GM18507 (cell line): ENCODE measurements at places on chromosomes 12 and 14.

DNA sequence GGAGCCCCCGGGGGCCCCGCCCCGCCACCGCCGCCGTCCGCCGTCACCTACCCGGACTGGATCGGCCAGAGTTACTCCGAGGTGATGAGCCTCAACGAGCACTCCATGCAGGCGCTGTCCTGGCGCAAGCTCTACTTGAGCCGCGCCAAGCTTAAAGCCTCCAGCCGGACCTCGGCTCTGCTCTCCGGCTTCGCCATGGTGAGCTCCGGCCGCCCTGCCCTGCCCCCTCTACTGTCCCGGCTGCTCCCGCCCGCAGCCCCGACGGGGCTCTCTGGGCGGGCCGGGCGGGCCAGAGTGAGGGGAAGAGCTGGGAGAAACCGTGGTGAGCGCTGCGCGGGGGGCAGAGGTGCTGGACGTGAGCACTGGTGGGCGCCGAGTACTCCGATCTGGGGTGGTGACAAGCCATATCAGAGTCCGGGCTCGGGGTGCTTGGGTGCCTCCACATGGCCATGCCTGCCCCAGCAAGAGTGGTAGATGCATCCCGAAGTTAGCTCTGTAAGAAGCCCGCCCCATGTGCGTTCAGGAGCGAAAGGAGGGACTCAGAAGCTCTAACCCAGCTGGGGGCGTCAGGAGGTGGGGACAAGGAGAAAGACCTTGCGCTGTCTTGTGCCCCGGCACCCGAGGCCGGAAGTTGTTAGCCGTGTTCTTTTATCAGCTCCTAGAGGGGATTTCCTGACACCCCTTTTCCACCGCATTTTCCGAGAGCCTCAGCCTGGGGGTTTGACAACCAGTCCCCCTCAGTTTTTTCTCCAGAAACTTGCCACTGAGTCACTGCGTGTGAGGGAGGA is 717 bp downstream of the ORAI1 start:
- DNase-seq = no peak

GRCh38 chr12:47105914-47106674 is 26.3 kb upstream of the AMIGO2 start:
- DNase-seq = no peak

- no peak for DNase-seq
Observed at GRCh38 chr12:67431411-67432020, 162.4 kb downstream of the CAND1 start.

DNA sequence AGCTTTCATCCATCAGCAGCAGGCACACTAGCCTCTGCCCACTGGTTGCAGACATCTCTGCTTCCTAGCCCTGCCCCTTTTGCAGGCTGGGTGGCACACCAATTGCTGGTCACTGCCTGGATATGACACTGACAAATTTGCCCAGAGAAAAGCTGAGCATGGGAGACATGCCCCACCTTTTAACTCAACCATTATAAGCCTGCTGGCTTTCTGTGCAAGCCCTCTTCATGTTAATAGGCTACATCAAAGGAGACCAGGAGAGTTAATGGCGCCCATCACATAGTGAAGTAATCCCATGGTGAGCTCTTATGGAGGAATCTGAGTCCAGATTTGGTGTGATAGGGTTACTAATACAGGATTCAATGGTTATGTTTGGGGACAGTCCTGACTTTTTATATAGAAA is 139.2 kb downstream of the KICS2 start:
- DNase-seq = no peak

- DNase-seq = no peak
Observed at GRCh38 chr14:75230140-75230792, 48.4 kb upstream of the FOS start.

- DNase-seq = no peak
Observed at GRCh38 chr12:113059071-113059595, 2.6 kb downstream of the DTX1 start.

- DNase-seq = no peak
Observed at GRCh38 chr12:79058342-79058741, 193.8 kb downstream of the SYT1 start.

GRCh38 chr14:22797017-22797917 is 18.0 kb downstream of the SLC7A7 start:
- DNase-seq = no peak

DNA sequence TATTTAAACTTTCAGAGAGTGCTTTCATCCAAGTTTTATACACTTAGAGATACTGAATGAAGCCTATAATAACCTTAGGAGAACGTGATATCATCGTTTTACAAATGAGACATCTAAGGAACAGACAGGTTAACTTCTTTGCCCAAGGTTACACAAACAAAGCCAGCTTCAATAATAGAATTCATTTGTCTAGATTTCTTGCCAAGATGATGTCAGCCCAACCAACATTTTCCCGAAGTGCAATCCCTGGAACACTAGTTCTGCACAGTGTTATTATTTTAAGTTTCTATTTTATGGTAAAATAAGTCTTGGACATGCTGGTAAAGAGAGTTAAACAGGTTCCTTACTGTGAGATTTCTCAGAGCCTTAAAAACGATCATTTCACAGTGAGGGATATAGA is 174.6 kb downstream of the SLC25A21 start:
- DNase-seq = no peak

GRCh38 chr12:85445060-85445938 is 165.3 kb downstream of the ALX1 start:
- DNase-seq = no peak

- no peak for DNase-seq
Observed at GRCh38 chr12:15356951-15357364, 34.6 kb downstream of the PTPRO start.

DNA sequence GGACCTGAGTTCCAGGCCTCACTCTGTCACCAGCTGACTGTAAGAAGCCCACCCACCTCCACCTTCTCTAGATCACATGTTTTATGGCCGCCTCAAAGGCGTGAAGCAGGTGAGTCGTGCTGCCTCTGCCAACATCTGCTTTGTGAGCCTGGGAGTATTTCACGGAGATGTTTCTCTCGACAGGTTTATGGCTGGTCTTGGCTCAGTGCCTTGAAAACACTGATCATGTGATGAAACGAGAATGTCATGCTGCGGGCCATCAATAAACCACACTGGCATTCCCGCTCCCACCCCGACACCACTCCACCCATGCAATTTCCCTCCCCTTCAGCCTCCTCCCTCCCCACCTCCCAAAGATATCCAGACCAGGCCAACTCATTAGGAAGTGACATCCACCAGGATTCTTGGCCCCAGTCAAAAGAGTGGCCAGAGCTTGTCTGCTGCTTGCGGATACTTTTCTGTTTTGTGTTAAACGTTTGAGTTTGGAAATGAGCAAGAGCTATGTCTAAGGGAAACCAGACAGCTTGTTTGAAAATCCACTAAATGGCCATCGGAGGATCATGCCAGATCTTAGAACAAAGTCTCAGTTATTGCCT is 53.8 kb upstream of the NTF3 start:
- DNase-seq = no peak

- DNase-seq = no peak
Observed at GRCh38 chr12:29510591-29511185, 13.2 kb upstream of the OVCH1 start.

GRCh38 chr14:52279408-52279807 is 11.9 kb downstream of the PTGDR start:
- no peak for DNase-seq

DNA sequence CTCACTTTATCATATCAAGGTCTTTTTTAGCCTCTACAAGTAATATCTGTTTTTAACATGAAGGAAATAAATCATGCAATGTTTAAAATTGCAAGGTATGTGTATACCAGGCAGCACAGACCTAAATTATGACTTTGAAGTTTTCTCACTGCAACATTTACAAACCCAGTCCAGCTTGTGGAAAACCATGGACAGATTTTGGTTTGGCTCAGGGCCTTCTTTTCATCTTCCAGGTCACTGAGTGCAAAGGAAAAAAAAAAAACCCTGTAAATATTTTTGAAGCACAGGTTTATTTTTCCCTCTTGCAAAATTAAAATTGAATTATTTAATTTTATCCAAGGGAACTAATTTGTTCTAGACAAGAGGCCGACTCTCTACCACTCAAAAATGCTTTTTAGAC is 13.8 kb downstream of the MGP start:
- no peak for DNase-seq

DNA sequence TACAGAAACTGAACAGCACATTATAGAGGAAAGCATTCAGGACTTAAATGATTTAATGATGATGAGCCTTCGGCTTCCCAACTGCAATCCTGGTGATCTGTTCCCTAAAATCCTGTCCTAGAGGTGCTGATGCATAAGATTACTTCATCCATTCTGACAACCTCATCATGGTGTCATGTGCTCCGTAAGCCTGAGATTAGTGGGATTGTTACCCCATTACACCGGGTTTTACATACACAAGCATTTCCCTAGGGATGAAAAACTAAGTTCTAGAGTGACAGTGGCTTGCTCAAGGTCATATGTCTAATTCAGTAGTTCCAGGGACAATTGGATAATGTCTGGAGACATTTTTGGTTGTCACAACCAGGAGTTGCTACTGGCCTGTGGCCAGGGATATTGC is 2.5 kb upstream of the RNASE13 start:
- DNase-seq = no peak

DNA sequence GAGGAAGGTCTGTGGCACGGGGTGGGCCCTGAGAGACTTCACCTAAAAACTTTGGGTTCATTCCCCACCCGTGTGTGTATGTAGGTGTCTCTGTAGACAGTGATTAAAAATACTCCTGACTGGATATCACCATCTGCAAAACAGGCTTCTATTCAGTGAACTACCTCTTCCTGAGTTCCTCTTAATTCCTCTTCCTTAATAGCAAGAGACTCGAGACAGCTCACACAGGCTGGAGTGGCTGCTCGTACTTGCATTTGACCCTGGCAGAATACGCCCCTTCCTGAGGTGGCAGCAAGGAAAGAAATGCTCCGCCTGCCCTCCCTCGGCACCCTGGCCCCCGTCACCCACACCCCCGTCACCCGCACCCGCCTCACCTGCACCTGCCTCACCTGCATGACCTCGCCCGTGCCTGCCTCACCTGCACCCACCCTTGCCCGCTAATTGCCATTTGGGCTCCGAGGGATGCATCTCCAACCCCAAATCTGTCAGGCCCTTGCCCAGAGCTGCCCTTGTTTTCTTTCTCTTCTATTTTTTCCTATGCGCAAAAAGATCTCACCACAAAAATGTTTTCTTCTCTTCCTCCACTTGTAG is 90.0 kb downstream of the FBXL14 start:
- DNase-seq = no peak

- no peak for DNase-seq
Observed at GRCh38 chr14:72560331-72560730, 333.6 kb downstream of the DPF3 start.

GRCh38 chr12:56255671-56256070 is 2.5 kb downstream of the ANKRD52 start:
- no peak for DNase-seq

- DNase-seq = no peak
Observed at GRCh38 chr14:67413806-67414769, 2.1 kb upstream of the PLEK2 start.

GRCh38 chr12:111420494-111420893 is 14.8 kb downstream of the SH2B3 start:
- DNase-seq = no peak

GRCh38 chr12:113295886-113296556 is 38.9 kb downstream of the SLC8B1 start:
- DNase-seq = no peak

DNA sequence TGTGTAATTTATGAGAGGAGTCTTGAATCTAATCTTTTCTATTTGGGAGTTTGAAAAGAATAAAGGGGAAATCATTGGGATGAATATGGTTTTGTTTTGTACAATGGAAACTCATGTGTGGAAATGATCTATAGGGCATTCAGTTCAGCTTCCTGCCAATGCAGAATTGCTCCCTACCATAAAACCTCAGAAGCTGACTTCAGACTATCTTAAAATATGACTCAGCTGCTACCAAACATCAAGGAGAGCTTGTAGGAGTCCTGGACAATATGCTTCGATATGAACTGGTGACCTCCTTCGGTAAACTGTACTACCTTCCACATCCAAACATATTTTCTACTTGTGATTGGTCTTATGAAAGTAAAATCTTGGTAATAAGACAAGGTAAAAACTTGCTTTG is 160.6 kb downstream of the CAPZA3 start:
- DNase-seq = no peak

DNA sequence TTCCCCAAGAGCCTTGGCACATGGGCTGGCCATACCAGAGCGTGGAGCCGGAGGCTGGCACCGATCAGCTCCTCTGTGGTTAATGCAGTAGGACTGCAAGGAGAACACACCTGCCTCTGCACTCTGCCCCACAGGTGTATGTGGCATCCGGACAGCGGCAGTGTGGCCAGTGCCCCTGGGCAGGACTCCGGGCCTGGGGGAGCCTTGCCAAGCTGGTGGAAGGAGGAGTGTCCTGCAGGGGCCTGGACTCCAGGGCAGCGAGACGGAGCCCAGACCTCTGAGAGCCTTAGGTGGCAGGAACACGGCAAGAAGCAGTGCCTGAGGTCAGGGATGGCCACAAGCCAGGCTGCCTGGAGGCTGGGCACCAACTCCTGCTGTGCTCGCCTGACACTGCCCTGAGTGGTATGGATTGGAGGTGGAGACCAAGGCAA is 5.3 kb upstream of the BEGAIN start:
- no peak for DNase-seq

DNA sequence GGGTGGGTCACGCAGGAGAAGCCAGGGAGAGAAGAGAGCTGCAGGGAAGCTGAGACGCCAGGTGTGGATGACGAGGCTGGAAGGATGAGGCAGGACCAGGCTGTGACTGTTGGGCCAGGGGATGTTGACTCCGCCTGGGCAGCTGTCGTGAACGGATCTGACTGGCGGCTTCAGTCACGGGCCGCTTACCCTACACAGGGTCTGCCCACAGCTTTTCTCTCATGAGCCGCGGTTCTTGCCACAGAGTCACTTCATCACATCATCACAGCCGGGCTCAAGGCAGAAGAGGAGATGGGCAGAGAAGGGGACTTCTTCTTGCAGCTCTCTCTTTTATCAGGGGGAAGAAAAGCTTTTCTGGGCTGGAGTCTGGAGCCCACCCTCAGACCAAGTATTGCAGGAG is 7.7 kb downstream of the CLBA1 start:
- DNase-seq = no peak

DNA sequence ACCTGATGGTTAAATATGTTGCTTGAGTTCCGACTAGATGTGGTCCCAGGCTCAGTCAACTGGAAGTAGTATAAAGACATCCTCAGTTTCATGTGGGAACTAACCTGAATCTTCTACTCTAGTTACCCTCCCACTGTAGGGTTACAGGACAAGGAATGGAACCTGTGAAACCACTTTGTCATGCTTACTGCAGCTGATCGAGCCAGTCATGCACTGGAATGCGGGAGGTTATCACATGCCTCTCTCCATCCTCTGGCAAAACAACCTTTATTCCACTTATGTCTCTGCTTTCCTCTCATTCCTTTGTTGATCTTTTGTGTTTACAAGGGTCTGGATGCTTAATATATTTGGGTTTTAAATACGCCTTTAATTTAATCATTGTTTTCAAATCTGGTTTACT is 111.9 kb upstream of the DDHD1 start:
- DNase-seq = no peak

- DNase-seq = no peak
Observed at GRCh38 chr12:14647028-14647750, 49.2 kb downstream of the GUCY2C start.

- DNase-seq = no peak
Observed at GRCh38 chr12:2689879-2690278, 104.9 kb upstream of the FKBP4 start.

GRCh38 chr12:78732481-78732880 is 132.1 kb upstream of the SYT1 start:
- no peak for DNase-seq

GRCh38 chr12:27020761-27021160 is 1.6 kb upstream of the MED21 start:
- no peak for DNase-seq
